GM23338 (cell line): ENCODE measurements at places on chromosomes 3 and 15. TPM values are rescaled to one million over a fixed set of nuclear protein-coding genes. Genes with fewer than 3 reads are reported as not detected.

GRCh38 chr3:65578861-65579260, 459.9 kb downstream of the MAGI1 start:
- no peak overlapping the region for H3K4me3 ChIP-seq
- no peaks in the 10 kb centered on the region for H3K27me3 ChIP-seq
- H3K36me3 ChIP-seq, result no peaks in the 10 kb centered on the region
- no peak overlapping the region for H3K27ac ChIP-seq
- DNase-seq, result no peak

DNA sequence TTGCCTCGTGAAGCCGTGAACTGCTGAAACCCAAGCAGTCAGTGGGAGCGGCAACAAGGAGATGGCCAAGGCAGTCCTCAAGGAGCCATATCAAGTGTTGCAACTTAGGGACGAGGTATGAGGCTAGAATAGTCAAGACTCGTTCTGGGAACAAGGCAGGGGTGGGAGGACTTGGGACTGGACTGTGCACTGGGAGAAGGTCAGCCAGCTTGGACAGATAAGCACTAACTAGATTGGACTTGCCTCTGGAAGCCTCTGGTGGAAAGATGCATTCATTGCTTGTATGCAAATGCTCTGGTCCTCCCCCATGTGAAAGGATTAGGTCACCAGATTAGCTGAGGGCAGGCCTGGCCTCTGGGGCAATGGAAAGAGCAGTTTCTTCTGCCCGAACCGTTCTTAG, 123.3 kb upstream of the CTNNB1 start:
- peaks cover 22% of the 10 kb centered on the region for H3K4me1 ChIP-seq
- no peak overlapping the region for H3K27ac ChIP-seq
- no peak overlapping the region for H3K4me3 ChIP-seq
- H3K36me3 ChIP-seq, result no peaks in the 10 kb centered on the region

GOLGA8R gene
- 0.17 TPM in 1 of 2 replicates, not detected in the other for total RNA-seq

DNA sequence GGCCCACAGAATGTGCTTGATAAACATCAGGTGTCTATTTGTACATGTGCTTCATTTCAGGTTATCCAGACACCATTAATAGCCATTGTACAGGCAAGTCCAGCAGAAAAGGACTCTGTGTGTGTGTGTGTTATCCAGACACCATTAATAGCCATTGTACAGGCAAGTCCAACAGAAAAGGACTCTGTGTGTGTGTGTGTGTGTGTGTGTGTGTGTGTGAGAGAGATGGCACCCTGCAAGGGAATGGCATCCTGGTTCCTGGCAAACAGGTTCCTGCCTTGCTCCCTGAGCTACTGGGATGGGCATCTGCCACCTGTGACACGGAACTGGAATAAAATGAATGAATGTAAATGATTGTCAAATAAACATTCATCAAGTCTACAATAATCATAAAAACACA, 11.7 kb downstream of the SUCLG2 start:
- H3K4me3 ChIP-seq, result no peak overlapping the region
- H3K27ac ChIP-seq, result no peak overlapping the region
- H3K4me1 ChIP-seq, result no peaks in the 10 kb centered on the region

HCLS1 gene
- 0.66 and 0.93 TPM in 2 replicates for total RNA-seq

- H3K27ac ChIP-seq, result no peak overlapping the region; the same call in 1 of the 2 replicates
- H3K36me3 ChIP-seq, result no peaks in the 10 kb centered on the region
- peaks cover 11% of the 10 kb centered on the region for H3K27me3 ChIP-seq
- peaks cover 25% of the 10 kb centered on the region for H3K4me1 ChIP-seq
Observed at GRCh38 chr15:65066001-65066634, 1.7 kb downstream of the RASL12 start.

DNA sequence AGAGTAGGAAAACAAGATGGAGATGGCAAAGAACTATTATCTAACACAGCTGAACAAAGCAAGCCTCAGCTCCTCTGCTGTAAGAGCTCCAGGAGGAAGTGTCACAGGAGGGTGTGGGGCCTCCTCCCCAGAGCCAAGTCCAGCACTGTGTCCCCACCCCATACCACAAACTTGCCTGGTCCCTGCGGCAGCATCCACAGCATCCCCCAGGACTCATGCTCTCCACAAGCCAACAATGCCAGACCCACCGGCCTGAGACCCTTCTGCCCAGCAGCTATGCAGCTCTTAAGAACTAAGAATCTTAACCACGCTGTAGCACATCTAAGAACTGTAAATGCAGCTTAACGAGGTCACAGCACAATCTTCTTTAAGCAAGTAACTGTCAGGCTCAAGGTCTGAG, 9.1 kb downstream of the RBM15B start:
- H3K4me1 ChIP-seq, result no peaks in the 10 kb centered on the region
- H3K27ac ChIP-seq, result no peak overlapping the region
- no peak for DNase-seq
- H3K4me3 ChIP-seq, result no peak overlapping the region
- no peaks in the 10 kb centered on the region for H3K27me3 ChIP-seq

GRCh38 chr15:50774450-50774849, 8.9 kb upstream of the SPPL2A start:
- no peaks in the 10 kb centered on the region for H3K4me1 ChIP-seq
- no peak overlapping the region for H3K4me3 ChIP-seq
- DNase-seq, result no peak
- no peaks in the 10 kb centered on the region for H3K27me3 ChIP-seq
- no peaks in the 10 kb centered on the region for H3K36me3 ChIP-seq
- H3K27ac ChIP-seq, result no peak overlapping the region

DNA sequence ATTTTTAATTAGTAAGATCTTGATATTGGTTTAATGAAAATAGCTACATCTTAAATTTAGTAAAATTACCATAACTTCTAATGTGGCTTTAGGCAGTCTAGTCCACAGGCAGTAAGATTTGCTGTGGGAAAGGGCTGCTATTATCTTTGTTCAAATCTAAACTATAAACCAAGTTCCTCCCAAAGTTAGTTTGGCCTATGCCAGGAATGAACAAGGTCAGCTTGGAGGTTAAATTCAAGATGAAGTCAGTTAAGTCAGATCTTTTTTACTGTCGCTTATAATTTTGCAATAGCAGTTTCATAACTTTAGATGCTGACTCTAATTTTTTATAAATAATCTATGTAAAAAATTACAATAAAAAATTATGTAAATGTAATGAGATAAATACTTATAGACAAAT, 1016.9 kb upstream of the ALCAM start:
- DNase-seq, result no peak
- no peaks in the 10 kb centered on the region for H3K27me3 ChIP-seq
- H3K27ac ChIP-seq, result no peak overlapping the region
- 0 out of 2 replicates have a peak, but pooled peaks cover 8% of the 10 kb centered on the region for H3K36me3 ChIP-seq

GRCh38 chr15:46442184-46442583, 807.4 kb downstream of the SQOR start:
- DNase-seq, result no peak
- H3K4me3 ChIP-seq, result no peak overlapping the region
- no peaks in the 10 kb centered on the region for H3K27me3 ChIP-seq

ACP3 gene
- total RNA-seq, result 3.5 and 5.4 TPM in 2 replicates

DNA sequence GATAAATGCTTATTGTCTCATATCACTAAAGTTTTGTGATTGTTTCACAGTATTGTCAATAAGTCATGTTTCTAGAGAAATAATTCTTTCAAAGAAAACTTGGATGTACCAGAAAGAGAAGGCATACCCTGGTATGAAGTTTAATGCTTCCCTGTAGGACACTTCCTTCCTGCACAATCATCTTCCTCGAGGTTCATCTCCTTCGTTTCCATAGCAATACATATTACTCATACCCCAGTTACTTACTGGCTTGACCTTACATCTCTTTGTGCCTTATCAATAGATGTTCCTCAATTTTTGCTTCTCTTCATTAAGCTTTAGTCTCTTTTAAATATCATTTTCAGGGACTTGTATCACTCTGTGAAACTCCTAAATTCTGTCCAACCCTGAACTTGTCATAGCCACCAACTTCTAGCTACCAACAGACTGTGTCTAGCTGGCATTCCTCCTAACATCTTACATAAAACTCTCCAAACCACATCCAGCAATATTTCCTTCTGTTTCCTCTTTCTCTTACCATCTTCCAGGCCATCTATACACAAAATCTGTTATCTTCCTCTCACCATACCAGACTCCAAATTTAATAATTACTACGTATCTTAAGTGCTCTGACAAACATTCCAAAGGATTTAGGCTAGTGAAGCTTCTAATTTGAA, 134.3 kb downstream of the GADL1 start:
- H3K27ac ChIP-seq, result no peak overlapping the region
- DNase-seq, result no peak
- no peaks in the 10 kb centered on the region for H3K27me3 ChIP-seq
- no peaks in the 10 kb centered on the region for H3K4me1 ChIP-seq

SLC38A3 gene
- total RNA-seq, result 0.28 and 3.0 TPM in 2 replicates

- H3K27ac ChIP-seq, result no peak overlapping the region
- H3K4me3 ChIP-seq, result no peak overlapping the region
- no peaks in the 10 kb centered on the region for H3K27me3 ChIP-seq
- H3K36me3 ChIP-seq, result no peaks in the 10 kb centered on the region
- no peaks in the 10 kb centered on the region for H3K4me1 ChIP-seq
Observed at GRCh38 chr3:100882571-100882984, 110.6 kb downstream of the ABI3BP start.

DNA sequence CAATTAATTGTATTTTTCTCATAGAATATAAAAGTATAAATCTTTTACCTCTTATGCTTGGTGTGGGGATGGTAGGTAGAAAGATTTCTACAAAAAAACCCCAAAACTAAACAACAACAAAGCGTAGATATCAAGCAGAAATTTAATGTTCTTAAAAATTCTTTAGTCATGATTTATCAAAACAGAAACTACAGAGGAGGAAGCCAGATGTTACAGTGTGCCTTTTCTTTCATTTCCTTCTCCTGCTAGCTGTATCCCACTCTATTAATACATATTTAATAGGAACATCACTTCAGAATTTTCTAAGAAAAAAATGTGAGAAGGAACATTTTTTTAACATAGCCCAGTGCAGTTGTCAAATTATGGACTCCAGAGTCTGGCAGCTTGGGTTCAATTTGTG, 420.6 kb downstream of the TUSC7 start:
- no peak overlapping the region for H3K27ac ChIP-seq
- no peaks in the 10 kb centered on the region for H3K36me3 ChIP-seq
- H3K4me1 ChIP-seq, result no peaks in the 10 kb centered on the region
- no peak overlapping the region for H3K4me3 ChIP-seq
- H3K27me3 ChIP-seq, result no peaks in the 10 kb centered on the region
- DNase-seq, result no peak

DNA sequence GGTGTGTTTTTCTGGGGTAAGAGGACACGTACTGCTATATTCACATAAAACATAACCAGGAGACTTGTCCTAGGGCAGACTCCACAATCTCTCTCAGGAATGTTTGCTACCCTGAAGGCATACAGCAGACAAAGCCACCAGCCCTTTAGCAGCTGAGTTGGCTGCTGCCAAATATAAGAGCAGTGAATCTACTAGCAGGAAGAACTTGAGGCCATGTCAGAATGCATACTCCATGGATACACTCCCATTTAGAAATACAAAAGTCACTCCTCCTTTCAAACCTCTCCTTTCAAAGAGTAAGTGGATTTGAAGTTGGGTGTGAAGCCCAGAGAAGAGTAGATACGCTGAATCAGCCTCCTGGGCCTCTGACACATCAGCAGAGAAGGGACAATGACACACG, 94.1 kb downstream of the CADPS start:
- no peaks in the 10 kb centered on the region for H3K27me3 ChIP-seq
- H3K4me3 ChIP-seq, result no peak overlapping the region
- H3K27ac ChIP-seq, result no peak overlapping the region
- H3K4me1 ChIP-seq, result peaks cover 4% of the 10 kb centered on the region; the same call in 1 of the 2 replicates
- no peak for DNase-seq

GRCh38 chr15:65619626-65620290, 2.0 kb upstream of the SLC24A1 start:
- no peak for DNase-seq
- no peak overlapping the region for H3K27ac ChIP-seq
- H3K4me3 ChIP-seq, result no peak overlapping the region

- peak; percentile 65 for DNase-seq
- no peak overlapping the region for H3K4me3 ChIP-seq
Observed at GRCh38 chr3:16789344-16790120, 95.2 kb upstream of the PLCL2 start.

DNA sequence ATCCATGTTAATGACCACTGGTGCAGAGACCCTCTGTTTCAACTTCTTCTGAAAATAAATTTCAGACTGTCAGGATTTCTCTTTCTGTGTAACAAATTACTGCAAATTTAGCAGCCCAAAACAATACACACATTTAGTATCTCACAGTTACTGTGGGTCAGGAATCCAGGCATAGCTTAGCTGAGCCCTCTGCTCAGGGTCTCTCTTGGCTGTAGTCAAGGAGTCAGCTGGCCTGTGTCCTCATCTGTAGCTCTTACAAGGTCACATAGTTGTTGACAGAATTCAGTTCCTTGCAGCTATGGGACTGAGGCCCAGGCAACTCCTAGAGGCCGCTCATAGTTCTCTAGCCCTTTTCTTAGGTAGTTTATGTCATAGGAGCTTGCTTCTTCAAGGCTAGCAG, 51.9 kb downstream of the NKIRAS1 start:
- peak overlapping the region; percentile 53; the same call in 1 of the 2 replicates for H3K27ac ChIP-seq
- no peaks in the 10 kb centered on the region for H3K27me3 ChIP-seq
- H3K4me3 ChIP-seq, result no peak overlapping the region
- H3K4me1 ChIP-seq, result peaks cover 23% of the 10 kb centered on the region
- no peak for DNase-seq

SERPINI2 gene
- 1.8 and 2.5 TPM in 2 replicates for total RNA-seq

DNA sequence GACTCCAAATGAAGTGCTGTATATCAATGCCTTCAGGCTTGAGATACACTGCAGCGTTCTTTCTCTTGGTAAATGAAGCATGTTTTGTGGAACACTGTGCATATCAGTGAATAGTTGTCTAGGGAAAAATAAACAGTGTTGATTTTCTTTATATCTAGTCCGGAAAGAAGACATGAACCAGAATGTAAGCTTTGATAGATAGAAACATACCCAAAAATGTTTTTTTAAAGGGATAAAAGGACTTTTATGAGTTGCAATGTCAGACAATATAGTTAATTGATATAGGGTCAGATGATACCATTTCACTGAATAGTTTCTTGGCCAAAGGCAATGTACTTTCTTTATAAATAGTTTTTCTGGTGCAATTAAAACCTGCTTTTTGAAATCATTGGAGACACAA, 1037.8 kb downstream of the OTOL1 start:
- no peaks in the 10 kb centered on the region for H3K27me3 ChIP-seq
- H3K4me3 ChIP-seq, result no peak overlapping the region
- no peak overlapping the region for H3K27ac ChIP-seq
- no peak for DNase-seq
- no peaks in the 10 kb centered on the region for H3K4me1 ChIP-seq
- H3K36me3 ChIP-seq, result no peaks in the 10 kb centered on the region

TAGLN3 gene
- total RNA-seq, result 6.8 and 8.2 TPM in 2 replicates

- DNase-seq, result no peak
- peaks cover 32% of the 10 kb centered on the region for H3K36me3 ChIP-seq
- H3K4me1 ChIP-seq, result no peaks in the 10 kb centered on the region
- H3K27ac ChIP-seq, result no peak overlapping the region
- no peaks in the 10 kb centered on the region for H3K27me3 ChIP-seq
Observed at GRCh38 chr3:46922871-46923558, 45.5 kb downstream of the PTH1R start.

NEIL1 gene
- 9.7 and 17.0 TPM in 2 replicates for total RNA-seq

- H3K27ac ChIP-seq, result no peak overlapping the region
- no peak for DNase-seq
- no peak overlapping the region for H3K4me3 ChIP-seq
Observed at GRCh38 chr15:89826671-89827655, 12.3 kb upstream of the ANPEP start.
